HuH-7.5 (cell line): ENCODE measurements at places on chromosomes 11 and 22.

DNA sequence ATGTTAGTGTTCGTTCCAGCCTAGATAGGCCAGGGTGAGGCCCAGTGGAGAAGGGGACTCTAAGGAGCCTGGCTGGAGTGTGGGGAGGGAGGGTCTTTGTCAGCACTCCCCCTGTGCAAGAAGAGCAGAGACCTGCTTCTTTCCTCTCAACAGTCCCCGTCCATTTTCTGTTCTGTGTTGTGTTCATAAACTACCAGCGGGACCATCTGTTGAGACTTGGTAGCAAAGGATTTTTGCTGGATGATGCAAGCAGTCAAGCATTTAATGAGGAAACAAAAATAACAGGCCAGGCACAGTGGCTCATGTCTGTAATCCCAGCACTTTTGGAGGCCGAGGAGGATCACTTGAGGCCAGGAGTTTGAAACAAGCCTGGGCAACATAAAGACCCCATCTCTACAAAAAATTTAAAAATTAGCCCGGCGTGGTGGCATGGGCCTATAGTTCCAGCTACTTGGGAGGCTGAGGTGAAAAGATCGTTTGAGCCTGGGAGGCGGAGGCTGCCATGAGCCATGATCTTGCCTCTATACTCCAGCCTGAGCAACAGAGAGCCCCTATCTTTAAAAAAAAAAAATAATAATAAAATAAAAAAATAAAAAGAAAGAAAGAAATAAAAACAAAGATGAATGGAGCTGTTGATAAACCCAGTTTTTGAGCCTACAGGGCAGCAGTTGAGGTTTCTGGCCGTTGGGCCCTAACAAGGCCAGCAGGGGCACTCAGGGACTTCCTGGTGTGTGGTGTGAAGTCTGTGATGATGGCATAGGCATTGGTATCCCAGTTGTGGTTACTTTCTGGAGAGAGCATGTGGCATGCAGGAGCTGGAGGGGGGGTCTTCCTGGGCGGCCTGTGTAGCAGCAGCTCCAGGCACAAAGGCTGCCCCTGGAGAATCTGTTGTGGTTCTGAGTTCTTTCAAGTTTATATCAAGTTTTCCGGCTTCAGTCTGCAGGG, 1.7 kb upstream of the TXNRD2 start:
- DNase-seq, result peak; percentile 44

GRCh38 chr11:74434528-74434927, 32.8 kb downstream of the KCNE3 start:
- no peak for DNase-seq

DNA sequence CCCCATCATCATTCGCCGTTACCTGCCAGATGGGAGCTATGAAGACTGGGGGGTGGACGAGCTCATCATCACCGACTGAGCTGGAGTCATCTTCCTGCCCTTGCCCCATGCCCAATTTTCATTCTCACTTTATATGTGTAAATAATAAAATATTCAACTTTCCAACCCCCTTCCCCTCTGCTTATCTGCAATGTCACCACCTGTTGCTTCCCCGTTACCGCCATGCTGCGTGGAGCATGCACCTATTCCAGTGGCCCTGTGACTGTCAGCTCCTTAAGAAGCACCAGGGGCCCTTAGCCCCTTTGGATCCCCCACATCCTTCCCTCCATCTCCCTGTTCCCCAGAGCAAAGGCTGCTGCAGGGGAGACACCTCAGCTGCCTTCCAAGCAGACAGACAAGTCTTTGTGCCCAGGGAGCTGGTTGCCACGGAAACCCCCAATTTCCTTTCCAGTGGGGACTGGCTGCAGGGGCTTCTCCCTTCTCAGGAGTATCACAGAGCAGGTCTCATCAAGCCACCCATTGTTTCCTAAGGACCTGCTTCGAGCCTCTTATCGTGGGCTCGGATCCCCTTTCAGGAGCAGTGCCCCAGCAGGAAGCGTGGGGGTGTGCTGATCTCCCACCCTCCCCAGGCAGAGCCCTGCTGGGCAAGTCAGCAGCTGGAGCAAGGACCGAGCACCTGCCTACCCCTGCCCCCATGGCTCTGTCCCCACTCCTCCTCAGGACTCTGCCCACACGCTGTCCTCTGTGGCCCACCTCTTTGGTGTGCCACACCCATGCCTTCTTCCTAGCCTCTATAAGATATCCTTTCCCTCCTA, 14.3 kb downstream of the POLR2F start:
- DNase-seq, result no peak

DNA sequence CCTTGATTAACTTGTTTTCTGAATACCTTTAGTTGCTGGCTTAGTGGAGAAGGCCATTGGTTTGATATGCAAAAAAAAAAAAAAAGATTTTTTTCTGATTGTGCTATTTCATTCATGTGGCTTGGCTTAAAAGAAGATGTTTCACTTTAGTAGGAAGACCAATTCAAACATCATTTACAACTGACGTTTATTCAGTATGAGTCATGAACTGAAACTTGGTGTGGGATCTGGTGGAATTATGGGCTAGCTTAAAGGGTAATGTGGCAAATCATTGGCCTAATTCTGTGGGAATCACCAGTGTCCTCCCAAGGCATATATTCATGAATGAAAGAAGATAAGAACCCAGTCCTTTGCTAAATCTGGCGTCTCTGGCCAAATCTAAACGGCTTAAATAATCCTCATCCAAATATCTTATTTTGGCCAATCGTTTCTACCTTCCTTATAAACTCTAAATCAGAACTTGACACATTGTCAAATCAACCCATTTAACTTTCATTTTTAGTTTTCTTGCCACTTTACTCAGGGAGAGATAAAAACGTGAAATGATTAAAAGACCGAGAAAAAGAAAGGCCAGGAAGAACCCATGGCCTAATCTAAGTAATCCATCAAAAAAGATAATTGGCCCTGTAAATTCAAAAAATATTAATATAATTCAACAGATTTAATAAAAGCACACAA, 77.0 kb downstream of the DDIAS start:
- no peak for DNase-seq

GRCh38 chr11:12375720-12376119, 1.7 kb upstream of the PARVA start:
- DNase-seq, result no peak

DNA sequence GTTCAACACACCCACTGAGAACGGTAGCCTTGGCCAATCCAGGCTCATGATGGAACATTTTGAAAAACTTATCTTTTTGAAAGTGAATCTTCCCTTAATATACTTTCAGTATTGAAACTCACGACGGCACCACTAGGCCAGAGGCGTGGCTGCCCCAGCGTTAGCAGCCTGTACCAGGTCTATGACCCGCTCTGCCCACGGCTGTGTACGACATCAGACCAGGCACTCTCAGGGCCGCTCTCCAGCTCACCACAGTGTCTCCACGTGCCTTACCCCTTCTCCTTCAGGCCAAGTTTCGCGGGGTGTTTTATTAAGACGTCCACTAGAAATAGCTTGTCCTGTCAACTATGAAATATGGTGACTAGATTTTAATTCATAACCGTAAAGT, 31.2 kb downstream of the ALG12 start:
- no peak for DNase-seq

- no peak for DNase-seq
Observed at GRCh38 chr11:12221051-12221535, 110.7 kb downstream of the MICAL2 start.
